Mesenteric fat pad (tissue), 1 donor: ENCODE measurements at places on chromosomes 3 and 15.

- DNase-seq = no peak
Measured at GRCh38 chr15:39804026-39804425, 21.4 kb upstream of the FSIP1 start.

- DNase-seq = no peak
Measured at GRCh38 chr3:14431452-14431916, 29.1 kb downstream of the SLC6A6 start.

DNA sequence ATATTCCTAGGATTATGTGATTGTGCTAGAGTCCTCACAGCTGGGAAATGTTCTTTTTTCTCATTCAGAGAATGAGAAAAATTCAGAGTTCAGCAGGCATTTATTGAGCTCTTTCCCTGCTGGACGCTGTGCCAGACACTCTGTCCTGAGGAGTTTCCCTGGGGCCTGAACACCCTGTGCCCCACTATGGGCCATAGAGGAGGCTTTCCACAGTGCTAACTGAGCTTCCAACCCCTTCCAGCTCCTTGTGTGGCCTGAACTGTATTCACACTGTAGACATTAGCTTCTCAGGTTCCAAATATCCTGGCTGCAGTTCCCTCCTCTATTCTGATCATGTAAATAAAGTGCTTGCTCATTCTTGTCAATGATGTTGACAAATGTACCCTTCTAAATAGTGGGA lies 10.0 kb downstream of the ABHD2 start:
- no peak for DNase-seq

DNA sequence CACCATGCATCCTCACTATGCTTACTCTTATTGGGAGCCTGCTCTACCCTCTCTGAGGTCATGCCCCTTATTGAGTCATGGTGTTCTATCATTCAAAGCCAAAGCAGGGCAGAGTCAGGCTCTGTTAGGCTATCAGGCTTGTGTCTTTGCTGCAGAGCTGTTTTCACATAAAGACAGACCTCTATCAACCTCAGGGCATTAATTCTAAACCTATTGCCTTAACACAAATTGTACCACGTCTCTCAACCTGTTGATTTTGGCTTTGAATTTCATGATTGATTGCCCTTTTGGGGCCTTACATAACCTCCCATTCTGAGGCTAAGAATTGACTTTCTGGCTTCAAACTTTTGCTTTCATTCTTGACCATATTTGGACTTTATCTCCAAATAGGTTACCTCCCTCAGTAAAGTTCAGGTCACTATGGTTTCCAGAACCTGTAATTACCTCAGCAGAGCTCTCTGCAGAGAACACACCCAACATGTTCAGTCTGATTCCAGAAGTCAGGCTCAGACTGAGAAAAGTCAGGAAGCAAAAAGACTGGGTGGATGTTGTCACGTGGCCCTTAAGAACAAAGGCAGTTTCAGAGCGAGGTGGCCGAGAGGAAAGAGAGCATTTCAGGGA lies 221.4 kb upstream of the NANOGP8 start:
- no peak for DNase-seq

- DNase-seq = no peak
Measured at GRCh38 chr3:36814066-36814717, 49.8 kb upstream of the DCLK3 start.
